ENCODE measurements at places on chromosomes 3 and 15.
A peak's percentile ranks its signal among the peaks of the same experiment; 100 is the strongest.

- no peak for DNase-seq
These were observed 180.5 kb upstream of the FEZF2 start for GRCh38 chr3:62553811-62554210.

GRCh38 chr3:174477491-174477890 lies 381.6 kb upstream of the NAALADL2 start:
- no peak for DNase-seq

GRCh38 chr3:38600551-38600950 lies 48.9 kb downstream of the SCN5A start:
- DNase-seq: no peak

GRCh38 chr15:78461171-78461888 lies 23.3 kb downstream of the IREB2 start:
- DNase-seq: no peak

- no peak for DNase-seq
These were observed 555.7 kb downstream of the MAGI1 start for GRCh38 chr3:65483011-65483410.

DNA sequence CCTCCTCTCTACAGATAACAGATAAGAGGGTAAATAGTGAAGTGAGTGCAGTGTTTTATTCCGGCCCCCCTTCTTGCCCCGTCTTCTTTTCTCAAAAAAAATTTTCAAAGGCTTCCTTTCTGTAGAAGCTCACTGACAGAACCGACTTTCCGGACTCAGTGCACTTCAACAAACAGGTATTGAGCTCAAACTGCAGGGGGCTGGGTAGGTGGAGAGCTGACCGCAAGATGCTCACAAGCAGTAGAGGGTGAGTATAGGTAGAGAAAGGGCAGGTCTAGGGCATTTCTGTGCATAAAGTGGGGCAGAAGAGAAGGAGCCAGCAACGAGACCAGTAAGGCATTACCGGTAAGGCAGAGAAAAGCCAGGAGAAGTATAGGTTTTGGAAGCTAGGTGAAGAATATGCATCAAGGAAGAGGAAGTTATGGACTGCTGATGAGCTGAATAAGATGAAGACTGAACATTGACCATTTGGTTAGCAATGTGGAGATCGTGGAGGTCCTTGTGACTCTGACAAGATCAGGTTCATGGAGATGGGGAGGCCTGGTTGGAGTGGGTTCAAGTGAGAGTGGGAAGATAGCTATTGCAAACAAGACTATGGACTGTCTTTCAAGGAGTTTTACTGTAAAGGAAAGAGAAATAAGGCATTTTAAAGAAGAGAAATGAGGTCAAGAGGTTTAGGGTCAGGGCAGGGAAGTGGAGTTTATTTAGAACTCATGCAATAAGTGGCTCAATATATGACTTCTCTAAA lies 97.4 kb downstream of the ST6GAL1 start:
- no peak for DNase-seq

- DNase-seq: no peak
These were observed 13.1 kb downstream of the BLM start for GRCh38 chr15:90730290-90730689.

- DNase-seq: no peak
These were observed 11.3 kb downstream of the SEMA4B start for GRCh38 chr15:90212221-90213098.

DNA sequence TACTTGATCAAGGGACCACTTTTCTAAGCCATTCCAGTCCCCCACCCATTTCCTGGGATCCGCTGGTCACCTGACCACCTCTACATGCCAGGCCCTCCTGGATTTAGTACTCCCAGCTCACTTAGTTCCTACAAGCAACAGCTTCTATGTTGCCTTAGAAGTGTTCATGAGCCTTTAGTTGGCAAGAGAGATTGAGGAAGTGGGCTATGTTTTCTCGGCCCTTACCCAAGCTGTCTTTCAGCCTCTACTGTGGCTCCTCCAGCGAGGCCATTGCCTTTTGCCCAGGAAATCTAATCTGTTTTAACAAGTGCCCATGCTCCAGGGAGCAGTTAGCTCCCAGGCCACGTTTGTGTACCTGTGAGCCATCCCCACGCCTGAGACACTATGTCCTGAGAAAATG lies 4.5 kb upstream of the PRKAR2A start:
- DNase-seq: no peak

GRCh38 chr3:122794779-122795673 lies at the start of gene SLC49A4:
Gene SLC49A4 (plus strand): TSS chr3:122795069. CDS start chr3:122795193, 124 bp downstream.
- peak; percentile 86 for DNase-seq

DNA sequence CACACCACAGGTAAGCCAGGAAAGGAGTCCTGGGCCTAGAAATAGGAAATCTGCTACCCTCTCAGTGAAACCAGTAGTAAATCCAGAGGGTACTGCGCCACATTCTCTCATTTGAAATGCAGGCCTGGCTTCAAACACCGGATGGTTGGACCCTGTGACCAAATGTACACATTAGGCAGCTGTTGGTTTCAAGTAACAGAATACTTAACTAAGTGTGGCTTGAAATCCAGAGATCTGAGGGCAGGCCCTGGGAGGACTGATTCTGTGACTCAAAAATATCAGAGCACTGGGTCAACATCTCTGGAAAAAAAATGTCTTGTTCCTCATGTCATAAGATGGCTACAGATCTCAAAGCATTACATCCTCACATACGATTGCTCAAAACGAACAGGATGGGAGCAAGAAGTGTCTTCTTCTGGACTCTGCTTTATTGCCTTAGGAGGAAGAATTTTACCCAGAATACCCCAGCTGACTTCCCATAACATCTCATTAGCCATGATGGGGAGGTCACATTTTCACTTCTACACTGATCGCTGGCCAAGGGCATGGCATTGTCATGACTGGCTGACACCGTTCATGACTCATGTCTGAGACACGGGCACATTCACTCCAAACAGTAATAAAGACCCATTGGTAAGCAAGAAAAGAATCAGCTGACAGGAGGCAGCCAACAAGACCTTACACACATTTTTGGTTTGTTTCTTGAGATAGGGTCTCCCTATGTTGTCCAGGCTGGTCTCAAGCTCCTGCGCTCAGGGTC lies 166.0 kb downstream of the ARRDC4 start:
- peak; percentile 48 for DNase-seq

- DNase-seq: peak; percentile 14
These were observed 138.3 kb downstream of the DIPK2A start for GRCh38 chr3:144109944-144110343.

DNA sequence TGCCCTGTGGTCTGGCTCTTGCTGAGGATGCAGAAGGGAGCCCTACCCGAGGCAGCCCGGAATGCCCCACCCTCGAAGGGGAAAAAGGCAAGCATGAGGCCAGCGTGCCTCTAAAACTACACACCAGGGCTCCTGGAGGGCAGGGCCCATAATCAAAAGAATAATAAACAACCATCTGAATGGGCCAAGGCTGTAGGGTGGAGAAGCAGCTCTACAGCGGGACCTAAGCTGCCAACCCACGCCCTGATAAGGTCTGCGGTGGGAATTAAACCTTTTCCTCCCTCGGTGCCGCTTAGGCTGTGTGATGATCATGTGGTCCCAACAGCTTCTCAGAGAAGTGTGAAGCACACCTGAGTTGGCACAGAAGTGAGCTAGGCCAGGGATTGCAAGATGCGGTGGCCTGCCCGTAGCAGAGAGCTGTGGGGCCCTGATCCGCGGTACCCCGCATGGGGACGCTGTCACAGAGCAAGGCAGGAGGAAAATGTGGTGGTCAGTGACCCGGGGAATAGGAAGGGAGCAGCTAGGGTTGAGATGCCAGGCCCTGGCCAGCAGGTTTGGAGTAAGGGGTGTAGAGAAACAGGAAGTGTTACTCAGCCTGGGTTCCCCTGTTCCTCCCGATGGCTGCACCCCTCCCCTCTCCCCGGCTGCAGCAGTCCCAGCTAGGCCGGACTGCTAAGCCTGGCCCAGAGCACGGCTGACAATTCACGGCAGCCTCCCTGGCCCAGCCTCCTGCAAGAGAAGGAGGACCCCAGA lies 1.1 kb upstream of the C15orf62 start:
- no peak for DNase-seq

- DNase-seq: no peak
These were observed 27.6 kb upstream of the GPR171 start for GRCh38 chr3:151230646-151231045.

DNA sequence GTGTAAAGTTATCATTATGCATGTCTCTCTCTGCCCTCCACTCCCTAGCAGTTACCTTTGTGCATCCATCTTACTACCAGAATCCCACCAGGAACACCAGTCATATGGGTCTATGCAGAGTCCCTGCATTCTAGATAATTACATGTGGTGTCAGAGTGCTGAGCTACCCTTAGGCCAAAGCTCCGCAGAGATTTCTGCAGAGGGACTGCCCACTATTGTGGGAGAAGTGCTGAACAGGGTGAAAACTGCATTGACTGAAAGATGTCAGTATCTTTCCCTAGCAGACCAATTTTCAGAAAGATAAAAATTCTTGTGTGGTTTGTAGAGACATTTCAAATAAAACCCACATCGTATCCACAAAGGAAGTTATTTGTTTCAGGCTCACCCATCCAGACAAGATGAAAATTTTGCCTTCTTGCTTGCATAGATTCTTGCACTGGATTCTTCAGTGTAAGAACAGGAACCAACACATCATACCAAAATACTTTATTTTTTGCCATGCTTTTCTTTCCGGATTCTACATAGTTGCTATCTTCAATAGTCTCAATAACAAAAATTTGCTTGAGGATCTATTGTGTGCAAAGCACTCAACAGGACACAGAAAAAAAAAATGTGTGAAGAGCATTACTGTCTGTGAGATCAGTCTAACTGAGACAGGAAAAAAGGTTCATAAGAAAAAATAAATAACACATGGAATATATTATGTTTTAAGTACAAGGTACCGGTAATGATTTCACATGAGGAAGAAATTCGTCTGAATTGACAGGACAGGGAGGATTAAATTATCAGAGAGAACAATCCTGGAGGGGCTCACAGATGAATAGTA lies 32.0 kb upstream of the CCDC80 start:
- DNase-seq: no peak

DNA sequence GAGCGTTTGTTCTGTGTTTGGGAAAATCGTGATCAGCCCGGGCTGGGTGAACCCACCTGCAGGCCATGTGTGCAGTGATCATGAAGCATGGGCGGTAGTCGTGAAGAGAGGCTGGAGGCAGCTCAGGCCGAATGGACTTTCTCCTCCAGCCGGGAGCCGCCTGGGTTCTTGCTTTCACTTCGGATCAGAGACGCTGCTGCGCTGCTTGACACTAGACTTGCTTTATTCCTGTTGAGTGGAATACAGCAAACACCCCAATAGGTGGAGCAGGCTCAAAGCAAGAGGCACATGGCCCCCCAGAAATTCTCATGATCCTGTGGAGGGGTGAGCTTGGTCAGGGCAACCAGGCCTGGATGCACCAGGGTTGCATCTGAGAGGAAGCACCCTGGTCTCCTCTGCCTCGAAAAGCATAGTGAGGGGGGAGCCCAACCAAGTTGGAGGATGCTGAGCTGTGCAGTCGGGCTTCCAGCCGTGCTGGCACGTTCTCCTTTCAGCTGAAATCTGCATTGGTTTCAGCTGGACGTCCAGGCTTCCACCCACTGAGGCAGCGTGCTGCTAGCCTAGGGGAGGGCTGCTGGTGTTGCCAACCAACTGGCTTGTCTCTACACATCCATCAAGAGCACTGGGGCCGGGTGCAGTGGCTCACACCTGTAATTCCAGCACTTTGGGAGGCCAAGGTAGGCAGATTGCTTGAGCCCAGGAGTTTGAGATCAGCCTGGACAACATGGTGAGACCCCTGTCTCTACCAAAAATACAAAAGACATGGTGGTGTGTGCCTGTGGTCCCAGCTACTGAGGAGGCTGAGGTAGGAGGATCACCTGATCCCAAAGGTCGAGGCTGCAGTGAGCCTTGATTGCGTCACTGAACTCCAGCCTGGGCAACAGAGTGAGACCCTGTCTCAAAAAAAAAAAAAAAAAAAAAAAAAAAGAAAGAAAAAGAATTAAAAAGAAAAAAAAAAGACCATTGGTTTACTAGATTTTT lies 2.8 kb upstream of the NRROS start:
- peak; percentile 60 for DNase-seq

- DNase-seq: no peak
These were observed 115.5 kb upstream of the ALDH1A3 start for GRCh38 chr15:100763835-100764750.

- DNase-seq: peak; percentile 29
These were observed 4.1 kb downstream of the GORASP1 start for GRCh38 chr3:39103324-39103693.

- DNase-seq: no peak
These were observed 7.3 kb upstream of the SLC26A6 start for GRCh38 chr3:48642605-48643004.

GRCh38 chr15:64753480-64754185 lies 21.8 kb downstream of the RBPMS2 start:
- DNase-seq: peak; percentile 40
